ENCODE measurements at places on chromosomes 1 and 21.

DNA sequence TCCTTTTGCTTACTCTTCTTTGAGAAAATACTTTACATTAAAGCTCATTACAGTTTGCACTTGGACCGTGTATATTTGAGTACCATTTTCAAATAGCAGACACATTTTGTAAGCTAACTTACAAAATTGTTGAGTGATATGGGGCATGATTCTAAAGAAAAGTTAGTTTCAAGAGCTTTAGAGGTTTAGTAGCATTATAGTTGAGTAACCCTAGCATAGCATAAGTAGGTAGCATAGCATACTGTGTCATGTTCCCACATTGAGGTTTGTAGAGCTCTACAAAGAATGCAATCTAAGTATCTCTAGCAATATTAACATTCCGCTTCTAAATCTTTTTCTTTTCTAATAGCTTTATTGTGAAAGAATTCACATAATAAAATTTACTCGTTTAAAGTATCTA, 92.0 kb downstream of the ITSN1 start:
- DNase-seq: no peak

DNA sequence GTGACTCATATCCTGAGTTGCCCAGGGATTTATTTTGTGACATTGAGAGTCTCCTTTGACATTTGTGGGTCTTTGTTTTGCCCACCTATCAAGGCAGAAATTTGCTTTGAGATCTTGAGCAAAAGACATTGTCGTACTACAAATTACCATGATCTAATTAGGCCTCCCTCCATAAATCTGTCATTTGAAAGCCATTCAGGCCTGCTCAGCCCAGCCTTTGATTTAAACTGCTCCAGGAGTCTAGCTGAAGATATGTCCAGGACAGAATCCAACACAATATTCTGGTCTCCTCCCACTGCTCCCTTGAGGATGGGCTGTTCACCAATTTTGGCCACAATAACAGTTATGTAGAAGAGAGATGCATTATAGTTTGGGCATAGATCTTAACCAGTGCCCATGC, 86.7 kb downstream of the PROX1 start:
- no peak for DNase-seq

- DNase-seq: no peak
Measured at GRCh38 chr1:78043436-78043835, 2.3 kb upstream of the GIPC2 start.

DNA sequence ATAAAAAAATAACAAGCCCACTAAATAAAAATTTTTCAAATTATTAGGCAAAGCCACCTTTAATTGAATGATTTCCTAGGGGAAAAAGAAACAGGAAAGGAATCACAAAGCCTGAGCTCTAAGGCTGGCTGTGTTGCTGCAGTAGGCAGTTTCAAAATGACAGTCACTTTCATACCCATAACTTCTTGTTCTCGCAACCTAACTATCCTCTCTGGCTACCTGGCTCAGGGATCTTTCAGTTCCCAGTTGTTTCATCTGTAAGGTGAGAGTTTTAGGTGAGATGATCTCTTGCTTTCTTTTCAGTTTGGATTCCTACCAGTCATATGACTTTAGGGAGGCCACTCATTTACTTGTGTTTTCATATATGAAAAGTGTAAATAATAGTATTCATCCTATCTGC, 226.1 kb downstream of the ASTN1 start:
- DNase-seq: no peak

DNA sequence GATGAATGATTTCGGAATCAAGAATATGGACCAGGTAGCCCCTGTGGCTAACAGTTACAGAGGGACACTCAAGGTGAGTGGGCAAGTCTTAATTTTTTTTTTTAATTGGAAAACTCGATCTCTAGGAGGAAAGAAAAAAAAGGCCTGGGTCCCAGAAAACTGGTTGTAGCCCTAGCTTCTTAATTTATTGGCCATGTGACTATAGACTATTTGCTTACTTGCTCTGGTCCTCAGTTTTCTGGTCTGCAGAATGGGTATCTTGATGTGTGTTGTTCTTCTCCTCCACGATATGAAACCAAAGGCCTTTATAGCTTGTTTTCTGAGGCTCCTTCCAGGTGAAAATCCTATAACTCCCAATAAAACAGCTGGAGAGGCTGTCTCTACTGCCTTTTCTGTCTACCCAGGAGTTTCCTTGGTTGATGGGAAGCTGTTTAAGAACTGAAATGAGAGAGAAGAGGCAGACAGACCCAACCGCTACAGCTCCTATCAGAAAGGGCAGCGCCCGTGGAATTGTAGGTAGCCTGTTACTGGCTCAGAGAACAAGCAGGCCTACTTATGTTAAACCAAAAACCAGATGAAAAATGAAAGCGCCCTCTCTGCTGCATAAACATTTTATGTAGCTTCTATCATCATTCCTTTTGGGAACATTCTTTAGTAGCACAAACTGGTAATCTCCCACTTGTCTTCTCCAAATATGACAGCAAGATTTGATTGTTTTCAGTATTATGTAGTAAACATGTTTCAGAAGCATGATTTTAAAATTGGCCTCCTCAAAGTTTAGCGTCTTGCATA, 4.5 kb downstream of the ETS2 start:
- DNase-seq: no peak

DNA sequence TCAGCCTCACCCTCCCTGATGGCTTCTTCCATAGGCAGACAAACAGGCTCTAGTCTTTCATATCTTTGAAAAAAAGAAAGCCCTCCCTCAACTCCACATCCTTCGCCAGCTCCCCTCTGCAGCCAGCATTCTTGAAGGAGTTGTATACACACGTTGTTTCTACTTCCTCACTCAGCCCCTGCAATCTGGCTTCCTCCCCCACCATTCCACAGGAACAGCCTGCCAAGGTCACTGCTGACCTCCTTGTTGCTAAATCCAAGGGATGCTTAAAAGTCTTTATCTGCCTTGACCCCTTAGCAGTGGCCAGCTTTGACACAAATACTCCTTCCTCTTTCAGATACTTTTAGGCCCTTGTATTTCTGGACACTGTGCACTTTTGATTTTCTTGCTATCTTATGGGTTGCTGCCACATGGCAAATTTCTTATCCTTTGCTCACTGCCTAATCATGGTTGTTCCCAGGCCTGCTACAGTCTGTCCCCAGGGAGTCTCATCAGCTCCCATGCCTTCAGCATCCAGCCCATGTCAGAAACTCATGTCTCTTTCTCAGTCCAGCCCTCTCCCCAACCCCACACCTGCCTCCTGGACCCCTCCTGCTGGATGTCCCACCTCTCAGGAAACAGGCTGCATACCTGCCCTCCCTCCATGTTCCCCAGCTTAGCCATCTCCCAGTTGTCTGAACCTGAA, 8.3 kb downstream of the FAM229A start:
- no peak for DNase-seq

GRCh38 chr1:14313731-14314431, 284.6 kb upstream of the KAZN start:
- DNase-seq: no peak

GRCh38 chr1:223316082-223316481, 47.9 kb downstream of the SUSD4 start:
- DNase-seq: no peak

DNA sequence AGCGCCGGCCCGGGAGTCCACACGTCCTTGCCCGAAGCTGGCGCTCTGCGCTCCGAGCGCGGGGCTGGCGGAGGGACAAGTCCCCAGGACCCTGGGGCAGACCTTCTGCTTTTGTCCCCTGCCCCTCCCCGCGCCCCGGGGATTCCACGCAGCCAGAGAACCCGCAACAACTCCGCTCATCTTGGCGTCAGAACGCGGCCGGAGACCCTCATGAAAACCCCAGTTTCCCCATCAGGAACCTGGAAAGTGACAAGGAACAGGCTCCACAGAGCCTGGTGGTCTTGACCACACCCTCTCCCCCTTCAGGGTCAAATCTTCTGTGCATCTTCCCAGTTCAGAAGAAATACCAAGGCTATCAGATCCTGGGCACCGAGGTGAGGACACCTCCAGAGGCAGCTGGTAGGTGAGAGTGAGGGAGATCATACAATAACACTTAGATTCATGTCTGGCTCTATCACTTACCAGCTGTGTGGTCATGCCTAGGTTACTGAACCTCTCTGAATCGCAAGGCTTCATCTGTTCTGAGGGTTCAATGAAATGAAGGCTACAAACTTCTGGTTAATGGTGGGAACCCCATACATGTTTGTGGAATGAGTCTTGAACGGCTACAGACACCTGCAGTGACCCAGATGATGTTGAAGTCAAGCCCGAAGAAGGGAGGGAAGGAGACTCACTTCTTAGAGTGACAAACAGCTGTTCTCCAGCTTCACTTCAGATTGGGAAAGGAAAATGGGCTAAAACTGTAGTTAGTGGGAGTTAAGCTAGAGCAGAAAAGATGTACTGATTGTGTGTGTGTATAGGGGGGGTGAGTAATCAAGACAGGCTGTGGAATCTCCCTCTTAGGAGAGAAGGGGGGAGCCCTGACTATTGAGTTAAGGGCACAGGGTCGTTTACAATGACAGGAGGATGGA, 555 bp upstream of the RSPO1 start:
- no peak for DNase-seq

DNA sequence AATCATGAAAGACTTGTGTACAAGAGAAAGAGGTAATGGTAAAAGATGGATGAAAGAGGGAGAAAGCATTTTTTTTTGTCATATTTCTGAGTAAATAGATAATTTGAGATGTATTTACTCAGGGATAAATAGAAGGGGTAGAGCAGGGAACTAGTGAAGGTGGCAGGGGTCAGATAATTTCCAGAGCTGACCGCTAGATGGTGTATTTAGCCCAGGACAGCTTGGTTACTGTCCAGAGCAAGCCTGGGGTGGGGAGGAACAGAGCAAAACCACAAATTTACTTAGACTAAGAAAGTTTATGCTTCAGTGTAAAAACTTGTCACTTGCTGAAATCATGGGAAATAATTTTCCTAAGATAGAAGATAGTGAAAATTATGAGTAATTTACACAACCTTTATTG, 91.5 kb downstream of the XCL2 start:
- no peak for DNase-seq

DNA sequence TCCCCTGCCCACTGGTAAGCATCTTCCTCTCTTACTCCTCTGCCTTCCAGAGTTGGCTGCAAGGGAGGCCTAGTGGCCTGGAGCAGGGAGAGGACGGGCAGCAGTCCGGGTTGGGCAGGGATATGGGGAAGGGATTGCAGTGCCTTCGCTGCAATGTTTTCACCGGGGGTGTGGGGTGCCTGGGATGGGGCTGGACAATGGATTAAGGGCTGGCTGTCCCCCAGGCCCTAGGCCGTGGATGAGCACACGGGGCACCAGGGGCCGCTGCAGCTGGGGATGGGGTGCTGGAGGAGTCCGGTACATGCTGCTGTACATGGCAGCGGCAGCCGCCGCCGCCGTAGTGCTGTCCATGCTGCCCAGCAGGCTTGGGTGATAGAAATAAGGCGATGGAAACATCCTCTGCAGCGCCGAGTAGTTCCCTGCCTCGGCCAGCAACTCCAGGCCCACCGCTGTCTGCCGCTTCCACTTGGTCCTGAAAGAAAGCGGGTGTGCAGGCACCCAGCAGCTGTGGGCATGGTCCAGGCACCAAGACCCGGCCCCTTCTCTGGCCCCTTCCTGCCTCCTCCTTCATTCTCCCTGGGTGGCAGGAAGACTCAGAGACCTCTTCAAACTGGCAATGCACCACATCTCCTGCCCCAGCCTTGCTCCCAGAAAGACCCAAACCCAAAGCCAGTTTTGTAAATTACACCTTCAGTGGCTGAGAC, 4.8 kb downstream of the BARHL2 start:
- DNase-seq: no peak

DNA sequence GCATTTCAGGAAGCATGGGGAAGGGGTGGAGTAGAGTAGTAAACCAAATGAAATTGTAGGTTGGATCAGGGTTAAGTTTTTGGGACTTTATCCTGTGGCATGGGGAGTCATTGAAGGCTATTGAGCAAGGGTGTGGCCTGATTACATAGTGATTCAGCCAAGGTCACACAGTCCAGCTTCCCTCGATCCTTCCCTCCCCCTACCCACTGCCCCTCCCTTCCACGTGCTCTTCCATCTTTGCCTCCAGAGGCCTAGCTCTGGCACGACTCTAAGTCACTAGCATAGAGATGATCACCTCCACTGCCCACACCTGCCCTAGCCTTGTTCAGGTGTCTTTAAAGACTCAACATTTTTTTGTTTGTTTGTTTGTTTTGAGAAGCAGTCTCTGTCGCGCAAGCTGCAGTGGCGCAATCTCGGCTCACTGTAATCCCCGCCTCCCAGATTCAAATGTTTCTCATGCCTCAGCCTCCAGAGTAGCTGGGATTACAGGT, 37.2 kb upstream of the SLC9A1 start:
- no peak for DNase-seq

DNA sequence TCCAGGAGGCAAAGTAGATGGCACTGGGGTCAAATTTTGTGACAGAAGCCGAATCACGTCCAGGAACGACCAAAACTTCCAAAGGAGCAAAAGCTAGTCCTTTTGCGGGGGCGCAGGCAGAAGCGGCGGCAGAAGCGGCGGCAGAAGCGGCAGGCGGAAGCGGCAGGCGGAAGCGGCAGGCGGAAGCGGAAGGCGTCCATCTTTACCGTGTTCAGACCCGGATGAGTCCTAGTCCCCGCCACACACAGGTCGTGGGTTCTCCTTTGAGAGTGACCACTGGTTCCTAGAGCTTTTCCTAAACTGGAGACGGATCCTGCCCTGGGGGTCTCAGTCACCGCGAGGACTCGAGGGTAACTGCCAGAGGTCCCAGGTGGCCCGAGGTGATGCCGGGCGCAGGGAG, 53.6 kb downstream of the POFUT2 start:
- no peak for DNase-seq

DNA sequence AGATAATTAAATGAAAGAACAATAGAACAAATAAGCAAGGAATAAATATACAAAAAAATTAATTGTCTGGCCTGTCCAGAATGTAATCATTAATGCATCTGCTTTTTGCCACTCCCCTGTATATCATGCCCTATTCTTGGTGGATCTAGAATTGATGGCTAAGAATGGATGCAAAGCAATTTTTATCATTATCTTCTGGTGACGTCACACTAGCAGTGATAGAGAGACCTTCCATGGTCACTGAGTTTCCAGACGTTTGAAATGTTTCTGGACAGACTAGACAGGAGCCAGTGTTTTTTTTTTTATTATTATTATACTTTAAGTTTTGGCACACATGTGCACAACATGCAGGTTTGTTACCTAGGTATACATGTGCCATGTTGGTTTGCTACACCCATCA, 563.0 kb downstream of the NEGR1 start:
- DNase-seq: no peak

DNA sequence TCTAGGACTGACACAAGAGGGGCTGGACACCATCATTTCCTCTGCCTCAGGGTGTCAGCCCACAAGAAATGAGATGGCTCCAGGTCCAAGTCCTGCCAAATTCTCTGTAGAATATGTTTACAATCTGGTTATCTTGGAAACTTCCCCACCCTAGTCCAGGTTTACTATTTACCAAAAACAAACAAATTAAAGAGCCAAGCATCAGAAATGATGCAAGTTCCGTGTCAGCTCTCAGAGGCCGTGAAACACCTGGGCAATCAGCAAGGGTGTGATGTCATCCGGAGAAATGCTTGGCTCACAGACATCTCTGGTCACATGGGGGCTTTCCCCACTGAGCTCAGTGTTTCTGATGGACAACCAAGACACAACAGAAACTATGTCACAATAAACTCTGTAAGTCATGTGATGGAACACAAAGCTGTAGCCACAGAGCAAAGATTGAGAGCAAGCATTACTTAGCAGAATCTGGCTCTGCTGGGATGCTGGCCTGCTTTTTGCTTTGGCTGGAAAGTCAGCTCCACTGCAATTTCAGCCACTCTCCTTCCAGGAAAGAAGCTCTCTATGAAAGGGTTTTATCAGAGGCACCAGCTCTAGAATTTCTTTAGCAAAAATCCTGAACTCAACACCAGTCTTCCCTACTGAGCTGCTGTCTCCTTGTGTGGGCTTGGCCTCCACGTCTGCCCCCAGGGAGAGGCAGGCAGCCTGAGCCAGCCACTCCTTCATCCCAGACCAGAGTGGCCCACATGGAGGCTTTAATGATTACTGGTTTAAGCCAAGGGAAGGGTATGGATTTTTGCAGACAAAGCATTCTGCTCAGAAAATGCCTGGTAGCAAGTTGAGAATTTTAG, 55.9 kb downstream of the NENF start:
- DNase-seq: peak; percentile 27
